Head of caudate nucleus (tissue), 42 donors: ENCODE measurements at places on chromosomes 5 and 9.

- DNase-seq = no peak
Observed at GRCh38 chr9:114233491-114234185, 78.3 kb downstream of the COL27A1 start.

DNA sequence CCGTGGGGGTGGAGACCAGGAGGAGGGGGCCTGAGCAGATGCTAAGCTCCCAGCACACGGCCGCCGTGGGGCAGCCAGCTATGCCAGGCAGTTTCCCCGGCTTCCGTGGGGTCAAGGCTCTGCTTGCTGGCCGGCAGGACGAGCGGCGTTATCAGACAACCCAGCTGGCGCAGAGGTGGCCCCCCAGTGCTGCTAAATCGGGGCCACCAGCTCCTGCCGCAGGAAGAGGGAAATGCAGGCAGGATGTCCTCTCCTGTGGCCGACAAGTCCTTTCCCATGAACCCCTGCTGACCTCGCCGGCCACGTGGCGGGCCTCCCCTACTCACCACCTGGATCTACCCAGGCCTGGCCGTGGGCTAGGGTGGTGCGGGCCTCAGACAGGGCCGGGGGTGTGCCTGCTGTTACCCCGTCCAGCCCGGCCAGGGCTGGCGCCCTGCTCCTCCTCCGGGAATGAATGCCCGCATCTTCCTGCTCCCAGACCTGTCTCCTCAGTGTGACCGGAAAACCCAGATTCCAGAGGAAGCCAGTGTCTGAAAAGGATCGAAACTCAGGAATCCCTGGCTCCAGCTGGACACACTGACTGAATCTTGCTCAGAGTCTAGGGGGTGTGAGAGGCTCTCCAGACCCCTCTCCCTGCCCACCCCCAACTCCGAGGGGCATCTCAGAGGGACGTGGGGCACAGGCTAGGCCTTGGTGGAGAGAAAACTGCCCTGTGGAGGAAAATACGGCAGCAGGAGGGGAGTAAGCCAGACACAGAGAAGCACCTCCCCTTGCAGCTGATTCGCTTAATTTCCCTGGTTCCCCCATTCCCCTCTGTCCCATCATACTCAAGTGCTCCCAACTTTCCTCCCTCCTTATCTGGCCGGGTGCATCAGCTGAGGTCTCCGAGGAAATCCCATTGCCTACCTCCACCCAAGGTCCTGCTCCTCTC lies 3.9 kb downstream of the FLT4 start:
- DNase-seq = no peak

DNA sequence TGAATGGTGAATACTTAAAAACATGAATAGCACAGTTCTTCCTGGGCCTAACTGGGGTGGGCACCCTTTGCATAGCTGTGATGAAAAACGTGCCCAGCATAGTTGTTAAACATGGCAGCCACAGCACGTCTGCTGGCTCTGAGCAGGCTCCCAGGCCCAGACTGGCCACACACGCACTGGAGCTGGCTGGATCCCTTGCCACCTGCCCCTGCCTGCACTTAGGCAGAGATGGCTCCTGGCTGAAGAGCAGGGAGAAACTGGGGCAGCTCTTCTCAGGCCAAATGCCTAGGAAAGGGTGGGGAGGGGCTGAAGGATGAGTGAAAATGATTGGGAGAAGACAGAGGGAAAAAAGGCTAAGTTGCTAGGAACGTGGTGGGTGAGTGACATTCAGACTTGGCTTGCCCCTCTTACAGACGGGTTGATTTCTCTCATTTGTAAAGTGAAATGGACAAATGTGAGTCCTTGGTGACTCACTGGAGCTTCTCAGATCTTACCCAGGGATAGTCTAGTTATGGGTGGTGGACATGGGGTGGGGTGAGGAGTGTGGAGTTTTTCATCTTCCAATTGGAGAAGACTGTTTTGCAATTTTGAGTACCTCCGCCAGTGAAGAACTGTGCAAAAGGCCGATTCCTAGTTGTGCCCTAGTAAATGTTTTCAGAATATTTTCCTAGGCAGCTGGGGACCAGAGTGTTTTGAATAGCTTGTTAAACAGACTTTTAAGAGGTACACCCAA lies 42.4 kb downstream of the TRIO start:
- DNase-seq = peak; percentile 53

GRCh38 chr9:75532233-75533050 lies 358.0 kb upstream of the PCSK5 start:
- DNase-seq = no peak

- DNase-seq = no peak
Observed at GRCh38 chr9:87644659-87645058, 81.3 kb upstream of the CTSL start.

GRCh38 chr9:111399772-111400563 lies 69.9 kb upstream of the OR2K2 start:
- no peak for DNase-seq

GRCh38 chr5:146173597-146173996 lies 8.9 kb downstream of the LARS1 start:
- no peak for DNase-seq
